Stimulated activated CD8-positive, alpha-beta memory T cell treated with anti-CD3 and anti-CD28 coated beads, Interleukin-7, amount 100 ng/mL, for 1 hour (primary cell): ENCODE measurements at places on chromosomes 6 and 20.

DNA sequence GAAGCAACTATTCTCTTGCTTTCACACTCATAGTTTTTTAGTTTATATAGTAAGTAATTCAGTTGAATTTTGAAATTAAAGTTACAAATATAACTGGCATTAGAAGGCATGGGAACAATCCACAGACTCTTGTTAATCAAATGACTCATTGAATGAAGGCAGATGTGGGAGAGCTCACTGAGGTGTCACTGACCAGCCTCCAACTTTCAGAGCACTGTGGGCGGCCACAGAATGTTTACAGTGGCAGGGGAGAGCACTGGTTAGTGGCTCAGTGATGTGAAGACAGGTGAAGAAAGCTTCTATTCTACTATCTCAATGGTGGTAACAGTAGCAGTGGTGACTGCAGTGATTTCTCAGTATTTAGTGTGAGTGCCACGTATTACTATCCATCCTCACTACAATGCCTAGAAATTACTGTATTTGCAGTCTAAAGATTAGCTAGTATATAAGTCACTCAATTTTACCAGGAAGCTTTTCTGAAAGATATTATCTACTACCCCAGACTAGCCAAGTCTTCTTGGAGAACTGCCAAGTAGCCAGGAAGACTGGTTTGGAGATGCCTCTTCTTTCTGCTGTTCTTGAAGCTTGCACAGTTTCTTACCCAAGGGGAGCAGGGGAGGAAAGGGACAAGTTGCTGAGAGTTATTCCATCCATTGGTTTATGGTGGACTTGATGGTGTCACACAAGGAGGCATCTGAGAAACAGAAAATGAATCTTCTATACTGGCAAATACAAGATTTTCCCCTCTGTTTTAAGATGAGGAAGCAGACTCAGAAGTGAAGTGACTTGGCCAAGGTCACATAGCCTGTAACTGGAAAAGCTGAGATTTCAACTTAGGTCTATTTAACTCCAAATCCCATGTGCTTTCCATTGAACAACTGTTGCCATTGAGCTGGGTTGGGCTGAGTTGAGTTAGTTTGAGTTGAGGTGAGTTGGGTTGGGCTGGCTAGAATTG, 231.2 kb downstream of the ANKRD60 start:
- no peak for DNase-seq

DNA sequence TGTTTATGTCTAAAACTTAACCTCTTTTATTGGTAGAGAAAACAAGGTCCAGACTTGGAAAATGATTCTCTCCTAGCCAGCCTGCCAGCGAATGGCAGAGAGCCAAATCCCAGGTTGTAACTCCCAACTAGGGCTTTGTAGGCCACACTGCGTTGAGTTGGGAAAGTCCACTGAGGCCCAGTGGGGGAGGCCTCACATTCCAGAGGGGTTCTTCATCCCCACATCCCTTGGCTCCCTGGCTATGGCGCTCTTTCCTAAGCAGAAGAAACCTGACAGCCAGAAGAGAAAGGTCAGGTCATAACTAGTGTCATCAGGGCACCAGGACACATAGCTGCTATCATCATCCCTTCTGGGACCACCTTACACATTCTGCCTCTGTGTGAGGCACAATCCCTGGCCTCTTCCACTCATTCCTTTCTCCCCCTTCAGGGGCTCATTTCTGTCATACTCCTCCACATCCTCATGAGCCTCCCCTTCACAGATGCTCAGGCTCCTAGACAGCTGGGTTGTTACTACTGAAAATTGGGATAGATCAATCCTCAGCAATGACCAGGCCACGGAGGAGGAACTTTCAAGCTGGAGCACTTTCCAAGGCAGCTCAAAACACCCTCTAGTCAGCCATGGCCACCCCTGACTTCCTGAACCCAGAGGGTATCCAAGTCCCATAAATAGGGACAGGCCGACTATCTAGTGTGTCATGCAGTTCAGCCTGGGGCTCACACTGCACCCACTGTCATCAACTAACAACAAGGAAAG, 48.6 kb downstream of the TCP11 start:
- no peak for DNase-seq

DNA sequence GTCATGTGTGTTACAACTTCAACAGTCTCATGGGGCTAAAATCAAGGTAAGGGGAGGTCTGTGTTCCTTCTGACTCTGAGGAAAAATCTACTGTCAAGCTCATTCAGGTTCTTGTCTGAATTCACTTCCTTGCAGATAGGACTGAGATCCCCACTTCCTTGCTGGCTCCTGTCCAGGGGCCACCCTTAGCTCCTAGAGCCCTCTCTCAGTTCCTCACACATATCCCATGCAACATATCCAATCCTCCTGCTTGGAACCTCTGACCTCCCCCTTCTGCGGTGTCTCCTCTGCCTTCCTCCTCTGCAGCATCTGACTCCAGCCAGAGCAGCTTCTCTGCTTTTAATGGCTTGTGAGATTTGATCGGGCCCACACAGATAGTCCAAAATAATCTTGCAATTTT, 27.1 kb upstream of the MICB start:
- no peak for DNase-seq

GRCh38 chr20:42604998-42605956, 584.4 kb downstream of the PTPRT start:
- DNase-seq = no peak

GRCh38 chr20:9019833-9020232, 49.1 kb upstream of the PLCB4 start:
- DNase-seq = no peak

DNA sequence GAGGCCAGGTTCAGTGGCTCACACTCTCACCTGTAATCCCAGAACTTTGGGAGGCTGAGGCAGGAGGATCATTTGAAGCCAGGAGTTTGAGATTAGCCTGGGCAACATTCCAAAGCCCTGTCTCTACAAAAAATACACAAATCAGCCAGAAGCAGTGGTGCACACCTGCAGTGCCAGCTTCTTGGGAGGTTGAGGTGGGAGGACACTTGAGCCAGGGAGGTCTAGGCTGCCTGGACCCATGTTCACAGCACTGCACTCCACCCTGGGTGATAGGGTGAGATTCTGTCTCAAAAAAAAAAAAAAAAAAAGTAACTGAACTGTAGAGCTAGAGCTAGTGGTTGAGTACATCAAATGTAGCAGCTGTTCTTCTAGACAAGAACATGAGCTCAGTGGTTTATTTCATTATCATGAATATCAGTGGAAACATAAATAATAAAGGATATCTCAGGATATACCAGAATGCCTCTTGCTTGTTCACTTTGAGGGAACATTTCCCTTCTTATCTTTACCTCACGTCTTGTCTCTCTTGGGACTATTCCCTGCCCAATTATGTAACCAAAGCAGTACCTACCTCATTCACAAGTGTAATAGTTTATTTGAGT, 17.6 kb downstream of the NANP start:
- DNase-seq = no peak

- DNase-seq = no peak
Measured at GRCh38 chr6:106315765-106316374, 9.7 kb downstream of the ATG5 start.

DNA sequence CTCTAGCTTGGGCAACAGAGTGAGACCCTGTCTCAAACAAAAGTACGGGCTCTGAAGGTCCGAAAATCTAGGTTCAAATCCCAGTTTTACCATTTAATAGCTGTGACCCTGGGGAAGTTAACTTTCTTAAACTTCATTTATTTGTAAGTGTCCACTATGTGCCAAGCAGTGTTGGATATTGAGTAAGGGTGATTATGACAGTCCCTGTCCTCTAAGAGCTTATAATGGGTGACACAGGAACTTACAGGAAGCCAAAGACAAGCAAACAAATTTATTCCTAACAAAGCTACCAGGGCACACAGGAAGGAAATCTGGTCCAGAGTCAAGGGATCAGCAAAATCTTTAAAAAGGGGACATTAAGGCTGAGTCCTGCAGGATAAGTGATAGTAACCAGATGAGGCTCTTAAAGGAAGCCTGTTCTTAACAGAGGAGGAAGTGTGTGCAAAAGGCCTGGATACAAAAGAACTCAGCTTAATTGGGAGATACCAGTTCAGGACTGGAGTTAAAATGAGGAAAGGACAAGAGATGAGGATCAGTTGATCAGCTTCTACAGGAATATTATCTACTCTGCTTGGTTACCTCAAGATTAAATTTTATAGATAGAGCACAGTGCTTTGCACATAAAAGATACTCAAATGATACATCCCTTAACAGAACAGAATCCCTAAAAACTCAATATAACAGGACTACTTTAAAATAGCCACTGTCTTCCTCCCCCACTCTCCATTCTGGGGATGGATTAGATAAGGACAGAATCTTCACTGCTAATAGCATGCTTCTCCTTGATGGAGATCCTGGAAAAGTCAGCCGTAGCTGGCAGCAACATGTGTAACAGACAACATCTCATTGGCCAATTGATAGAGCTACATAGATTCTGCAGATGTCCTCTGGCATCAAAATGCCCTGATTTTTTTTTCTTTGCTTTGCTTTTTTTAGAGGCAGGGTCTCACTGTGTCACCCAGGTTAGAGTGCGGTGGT, 6.1 kb downstream of the SNX3 start:
- no peak for DNase-seq

DNA sequence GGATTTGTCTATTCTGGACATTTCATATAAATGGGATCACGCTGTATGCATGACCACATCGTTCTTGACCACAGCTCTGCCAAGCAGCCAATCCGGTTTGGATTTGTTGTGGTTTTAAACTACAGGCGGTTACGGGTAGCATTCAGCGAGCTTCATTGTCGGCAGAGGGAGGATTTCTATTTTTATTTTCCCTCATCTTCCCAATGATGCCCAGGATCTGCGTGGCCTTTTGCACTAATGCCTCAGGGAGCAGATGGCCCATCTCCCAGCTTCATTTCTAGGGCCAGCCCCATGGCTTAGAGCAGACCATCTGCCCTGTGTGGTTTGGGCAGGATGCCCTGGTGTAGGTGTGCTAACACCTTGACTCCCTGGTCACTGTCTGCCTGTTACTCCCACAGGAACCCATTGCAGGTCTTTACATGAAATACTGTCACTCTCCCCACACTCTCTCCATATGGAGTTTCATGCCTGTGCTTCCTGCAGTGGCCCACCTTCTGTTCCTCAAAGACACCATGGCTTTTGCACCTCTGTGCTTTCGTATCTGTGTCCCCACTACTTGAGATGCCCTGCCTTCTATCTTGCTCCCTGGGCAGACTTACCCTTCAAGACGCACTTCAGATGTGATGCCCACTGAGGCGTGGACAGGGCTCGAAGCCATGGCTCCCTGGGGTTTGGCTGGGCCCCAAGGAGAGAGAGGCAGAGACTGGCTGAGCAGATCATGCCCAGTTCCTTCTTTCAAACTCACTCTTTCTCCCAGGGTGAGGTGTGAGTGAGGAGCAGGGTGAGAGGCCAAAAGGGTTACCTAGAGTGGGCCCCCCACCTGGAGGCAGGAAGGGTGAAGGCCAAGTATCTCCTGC, 26.0 kb downstream of the SDCBP2 start:
- no peak for DNase-seq
